NCI-H460 (cell line): ENCODE measurements at places on chromosomes 11 and 22.

- peak; percentile 97 for DNase-seq
Measured at GRCh38 chr11:13668102-13668956, at the start of gene FAR1. TSS of gene FAR1 (plus strand) at chr11:13668668. CDS start at chr11:13694766, 26,098 bp downstream.

DNA sequence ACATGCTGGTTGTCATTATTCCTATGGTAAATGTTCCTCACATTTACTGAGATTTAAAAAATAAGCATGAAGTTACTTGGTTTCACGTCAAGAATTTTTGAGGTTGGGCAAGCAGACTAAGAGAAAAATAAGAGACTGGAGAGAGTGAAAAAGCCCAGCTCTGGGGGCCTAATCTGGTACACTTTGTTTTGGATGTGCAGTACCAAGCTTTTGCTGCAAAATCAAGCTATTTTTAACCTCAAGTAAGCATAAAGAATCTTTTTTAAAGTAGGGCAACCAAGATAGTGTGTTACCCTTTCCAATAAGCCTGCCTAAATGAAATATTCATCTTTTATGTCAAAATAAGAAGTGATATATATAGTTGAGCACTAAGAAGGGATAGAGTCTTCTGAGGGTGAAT, 79.4 kb upstream of the ARHGAP20 start:
- DNase-seq: no peak

DNA sequence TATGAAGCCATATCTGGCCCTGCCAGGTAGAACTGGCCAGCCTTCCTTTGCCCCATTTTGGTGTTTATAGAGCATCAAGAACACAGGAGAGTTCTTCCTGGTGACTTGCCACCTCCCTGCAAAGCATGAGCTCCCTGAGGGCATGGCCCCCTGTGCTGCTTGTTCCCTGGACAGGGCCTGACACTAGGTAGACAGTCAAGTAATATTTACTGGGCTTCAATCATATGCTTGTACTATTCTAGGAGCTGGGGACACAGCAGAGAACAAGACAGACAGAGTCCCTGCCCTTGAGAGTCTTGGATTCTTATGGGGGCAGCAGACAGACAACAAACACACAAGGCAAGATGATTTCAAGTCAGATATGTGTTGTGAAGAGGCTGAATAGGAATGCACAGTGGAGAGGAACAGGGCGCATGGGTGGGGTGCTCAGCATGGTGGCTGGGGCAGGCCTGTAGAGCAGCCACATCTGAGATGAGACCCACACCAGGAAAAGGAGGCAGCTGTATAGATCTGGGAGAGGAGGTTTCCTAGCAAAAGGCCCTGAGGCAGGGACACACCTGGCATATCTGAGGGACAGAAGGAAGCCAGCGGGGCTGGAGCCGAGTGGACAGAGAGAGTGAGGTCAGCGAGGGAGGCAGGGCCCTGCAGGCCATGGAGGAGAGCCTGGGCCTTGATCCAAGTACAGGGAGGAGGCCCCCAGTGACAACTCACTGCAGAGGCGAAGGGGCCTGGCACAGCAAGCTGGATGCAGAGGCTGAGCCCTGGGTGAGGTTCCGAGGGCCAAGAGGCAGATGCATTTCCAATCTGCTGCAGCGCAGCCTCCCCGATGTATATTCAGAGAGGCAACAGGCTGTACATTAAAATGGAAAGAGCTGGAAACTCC, 10.2 kb upstream of the CBX6 start:
- DNase-seq: no peak

- no peak for DNase-seq
Measured at GRCh38 chr22:44147008-44147645, 33.6 kb upstream of the PARVG start.

DNA sequence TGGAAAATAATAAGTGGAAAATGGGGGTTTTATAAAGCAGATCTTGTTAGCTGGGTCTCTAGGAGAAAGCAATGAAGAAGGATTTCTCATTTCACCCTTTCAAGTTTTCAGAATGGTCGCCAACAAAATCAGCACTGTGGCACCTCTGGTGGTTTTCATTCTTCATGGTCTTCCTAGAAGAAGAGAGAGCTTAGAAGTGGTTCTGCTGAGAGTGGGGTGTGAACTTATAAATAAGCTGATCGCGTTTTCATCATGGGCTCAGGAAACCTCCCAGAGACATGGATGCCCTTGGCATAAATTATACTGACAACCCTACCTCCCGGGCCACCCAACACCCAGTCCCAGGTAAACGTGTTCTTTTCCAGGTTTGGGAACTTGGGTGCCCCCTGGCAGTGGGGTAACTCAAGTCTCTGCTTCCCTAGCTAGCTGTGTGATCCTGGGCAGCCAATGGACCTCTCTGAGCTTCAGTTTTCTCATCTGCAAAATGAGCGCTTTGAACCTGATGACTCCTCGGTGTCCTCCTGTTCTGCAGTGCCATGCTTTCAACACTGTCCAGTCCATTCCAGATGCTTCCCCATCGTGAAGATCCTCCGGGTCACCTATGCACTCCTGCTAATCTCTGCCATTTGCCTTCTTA, 72.6 kb upstream of the GRAMD1B start:
- no peak for DNase-seq

- no peak for DNase-seq
Measured at GRCh38 chr11:110948112-110948511, 235.9 kb upstream of the ARHGAP20 start.
